ENCODE measurements at places on chromosomes 5 and 9. TPM values are rescaled to one million over a fixed set of nuclear protein-coding genes. Genes with fewer than 3 reads are reported as not detected.

Gene ARL14EPL
- total RNA-seq: not detected

Gene HK3
- 5.6 TPM for total RNA-seq

Gene PELO
- total RNA-seq: 44.7 TPM

Gene SLC23A1
- total RNA-seq: 0.65 TPM

Gene MARCHF11
- total RNA-seq: not detected

Gene ANKRD31
- total RNA-seq: 1.0 TPM

Gene C9
- total RNA-seq: not detected

Gene ZMYND19
- total RNA-seq: 26.3 TPM

Gene NDST1
- 54.3 TPM for total RNA-seq

Gene FREM1
- total RNA-seq: 17.5 TPM

Gene SNX18
- total RNA-seq: 27.8 TPM

Gene PCDHGB4
- 8.0 TPM for total RNA-seq

Gene RFESD
- total RNA-seq: 4.5 TPM

Gene SNCAIP
- 3.3 TPM for total RNA-seq

Gene S1PR3
- 48.6 TPM for total RNA-seq

Gene PIP5K1B
- total RNA-seq: 13.8 TPM

Gene ZNF300
- 7.3 TPM for total RNA-seq

Gene FSD1L
- total RNA-seq: 5.0 TPM

Gene TRIM41
- total RNA-seq: 34.5 TPM

Gene KCNT1
- total RNA-seq: 0.83 TPM

Gene CAMSAP1
- total RNA-seq: 35.8 TPM

Gene SPATA31E1
- total RNA-seq: not detected

Gene PCDHA8
- total RNA-seq: not detected

Gene HSPB3
- 0.68 TPM for total RNA-seq

Gene FOXD4
- not detected for total RNA-seq

Gene CCNO
- 16.5 TPM for total RNA-seq
